ENCODE measurements at places on chromosomes 3 and 15. TPM values are rescaled to one million over a fixed set of nuclear protein-coding genes. Genes with fewer than 3 reads are reported as not detected.

TMPRSS7 gene
- not detected for total RNA-seq

HESX1 gene
- total RNA-seq = 0.83 TPM

CORO2B gene
- total RNA-seq = 7.2 TPM

TSPAN3 gene
- total RNA-seq = 111 TPM

GOLGA8T gene
- not detected for total RNA-seq

- DNase-seq = peak; percentile 96
These were observed 21.6 kb upstream of the PLXNA1 start for GRCh38 chr3:126961191-126961790.

DNA sequence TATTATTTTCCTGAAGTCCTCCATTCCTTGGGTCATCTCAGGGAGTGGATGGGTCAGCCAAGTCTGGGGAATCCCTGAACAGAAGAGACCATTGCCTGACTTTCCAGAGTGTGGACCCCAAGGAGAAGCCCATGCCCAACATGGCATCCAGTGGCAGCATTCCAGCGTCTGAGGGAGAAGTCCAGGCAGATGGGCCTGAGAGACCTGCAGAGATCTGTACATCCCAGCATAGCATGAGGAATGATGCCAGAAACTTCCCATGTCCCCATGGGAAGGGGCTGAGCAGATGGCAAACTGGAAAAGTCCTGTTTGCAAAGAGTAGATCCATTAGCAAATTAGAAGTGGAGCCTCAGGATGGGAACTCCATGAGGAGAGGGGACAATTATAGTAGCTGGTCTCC, 17.6 kb upstream of the COLQ start:
- no peak for DNase-seq

DNA sequence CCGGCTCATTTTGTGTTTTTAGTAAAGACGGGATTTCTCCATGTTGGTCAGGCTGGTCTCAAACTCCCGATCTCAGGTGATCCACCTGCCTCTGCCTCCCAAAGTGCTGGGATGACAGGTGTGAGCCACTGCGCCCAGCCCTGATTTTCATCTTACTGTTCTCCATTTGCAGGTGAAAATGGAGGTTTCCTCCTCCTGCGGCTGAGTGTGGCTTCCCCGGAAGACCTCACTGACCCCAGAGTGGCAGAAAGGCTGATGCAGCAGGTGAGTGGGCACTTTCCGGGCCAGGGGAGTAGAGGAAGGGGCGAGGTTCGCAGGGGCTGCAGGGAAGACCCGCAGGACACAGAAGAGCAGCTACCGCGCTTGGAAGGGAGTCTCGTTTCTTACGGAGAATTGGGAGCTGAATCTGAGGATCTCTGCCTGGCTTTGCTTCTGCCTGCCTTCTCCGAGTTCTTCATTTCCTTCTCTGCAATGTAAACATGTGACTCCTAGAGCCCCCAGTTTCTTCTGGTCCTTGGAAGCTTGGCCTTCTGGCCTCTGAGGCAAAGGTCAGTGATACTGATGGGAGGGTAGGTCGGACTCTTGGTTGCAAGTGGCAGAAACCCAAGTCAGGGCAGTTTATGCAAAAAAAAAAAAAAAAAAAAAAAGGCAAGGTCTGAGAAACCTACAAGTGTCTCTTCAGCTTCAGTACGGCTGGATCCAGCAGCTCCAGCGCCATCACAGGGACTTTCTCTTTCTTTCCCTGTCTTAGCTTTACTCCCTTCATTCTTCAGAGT, 8.9 kb downstream of the MUC20 start:
- peak; percentile 77 for DNase-seq

GRCh38 chr3:15065550-15066007, 464 bp upstream of the MRPS25 start:
- no peak for DNase-seq

DNA sequence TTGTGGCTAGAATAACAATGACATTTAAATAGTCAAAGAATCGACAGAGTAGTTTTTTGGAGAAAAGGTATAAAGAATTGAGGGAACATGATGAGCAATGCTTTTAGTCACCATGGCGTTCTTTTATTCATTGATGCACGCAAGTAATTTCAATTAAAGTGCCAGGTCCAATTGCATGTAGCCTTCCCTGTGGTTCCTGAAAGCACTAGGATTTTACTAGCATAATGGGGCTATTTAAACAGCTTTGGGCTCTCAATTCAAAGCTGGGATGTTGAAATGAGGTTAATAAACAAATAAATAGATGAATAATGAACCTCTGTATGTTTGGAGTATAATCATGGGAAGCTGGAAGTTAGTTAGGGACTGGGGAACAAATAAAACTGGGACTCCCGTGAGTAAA, 121.2 kb upstream of the GAP43 start:
- no peak for DNase-seq

DNA sequence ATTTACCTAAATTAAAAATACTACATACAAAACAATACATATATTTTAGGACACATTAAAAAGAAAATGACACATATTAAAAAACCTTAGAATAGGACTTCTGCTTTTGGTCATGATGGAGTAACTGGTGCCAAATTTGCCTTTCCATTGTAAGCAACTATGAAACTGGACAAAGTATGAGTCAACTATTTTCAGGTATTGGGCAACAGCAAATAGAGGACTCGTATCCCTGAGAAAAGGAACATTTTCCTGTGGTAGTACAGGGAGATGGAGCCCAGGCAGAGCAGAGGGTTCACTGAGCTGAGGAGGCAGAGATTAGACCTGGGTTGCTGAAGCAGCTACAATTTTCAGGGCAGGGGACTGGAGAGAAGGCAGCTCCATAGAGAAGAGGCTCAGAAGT, 14.7 kb downstream of the CCR1 start:
- DNase-seq = no peak

DNA sequence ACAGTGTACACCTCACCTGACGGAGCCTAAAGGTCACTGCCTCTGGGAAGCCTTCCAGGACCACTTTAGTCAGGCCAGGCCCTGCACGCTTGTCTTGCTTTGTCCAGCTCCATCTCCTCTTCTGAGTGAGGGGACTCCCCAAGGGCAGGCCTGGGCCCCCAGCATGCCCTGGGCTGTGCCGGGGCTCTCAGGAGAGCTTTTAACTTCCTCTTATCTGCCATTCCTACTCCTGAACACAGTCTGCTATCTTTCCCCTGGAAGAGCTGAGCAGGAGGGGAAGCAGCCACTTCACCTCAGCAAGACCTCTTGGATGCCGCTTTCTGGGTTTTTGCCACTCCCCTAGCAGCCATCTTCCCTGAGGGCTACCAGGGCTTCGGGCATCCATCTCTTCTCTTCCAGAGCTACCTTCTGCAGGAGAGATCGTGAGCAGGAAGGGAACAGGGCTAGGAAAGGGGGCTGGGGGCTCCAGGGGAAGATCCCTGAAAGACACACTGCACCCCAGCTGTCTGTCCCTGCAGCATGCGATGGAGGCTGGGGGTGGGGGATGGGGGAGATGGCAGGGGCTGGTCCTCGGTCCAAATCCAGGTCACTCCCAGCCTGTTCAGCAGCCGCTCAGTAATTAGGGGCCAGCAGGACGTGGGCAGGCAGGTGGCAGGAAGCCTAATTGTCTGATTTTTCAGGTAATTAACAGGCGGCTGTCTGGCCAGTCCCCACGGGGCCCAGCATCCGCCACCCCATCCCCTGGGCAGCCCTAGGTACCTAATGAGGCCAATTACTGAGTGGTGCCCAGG, 19.9 kb upstream of the RPL29 start:
- DNase-seq = no peak

- DNase-seq = no peak
These were observed 11.7 kb downstream of the PLCB2 start for GRCh38 chr15:40295877-40296560.

- no peak for DNase-seq
These were observed 563.5 kb downstream of the PDCD6IP start for GRCh38 chr3:34361921-34362320.

- DNase-seq = no peak
These were observed 11.7 kb downstream of the TPM1 start for GRCh38 chr15:63054281-63054683.

DNA sequence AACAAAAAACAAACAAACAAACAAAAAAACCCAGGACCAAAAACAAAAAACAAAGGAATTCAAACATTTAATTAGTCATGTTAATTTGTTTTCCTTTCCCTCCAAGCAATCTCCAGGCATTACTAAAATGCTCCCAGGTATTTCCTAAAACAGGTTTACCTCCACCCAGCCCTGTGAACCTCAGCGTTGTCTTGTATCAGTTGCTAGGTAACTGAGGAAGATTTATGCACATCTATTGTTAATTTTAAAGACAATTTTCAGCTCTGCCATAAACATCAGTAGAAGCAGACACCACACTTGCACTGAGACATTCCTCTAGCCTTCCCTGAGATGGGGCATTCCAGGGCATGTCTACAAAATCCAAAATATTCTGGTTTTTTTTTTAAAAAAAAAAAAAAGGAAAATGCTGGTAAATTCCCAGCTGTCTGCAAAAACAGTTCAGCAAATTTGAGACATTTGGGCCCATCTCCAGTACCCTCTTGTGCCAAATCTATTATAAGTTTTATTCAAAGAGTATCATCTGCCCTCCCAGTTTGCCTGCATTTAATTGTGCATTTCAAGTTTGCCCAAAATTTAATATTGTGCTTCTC, 227.6 kb downstream of the ADAMTS9 start:
- no peak for DNase-seq

DNA sequence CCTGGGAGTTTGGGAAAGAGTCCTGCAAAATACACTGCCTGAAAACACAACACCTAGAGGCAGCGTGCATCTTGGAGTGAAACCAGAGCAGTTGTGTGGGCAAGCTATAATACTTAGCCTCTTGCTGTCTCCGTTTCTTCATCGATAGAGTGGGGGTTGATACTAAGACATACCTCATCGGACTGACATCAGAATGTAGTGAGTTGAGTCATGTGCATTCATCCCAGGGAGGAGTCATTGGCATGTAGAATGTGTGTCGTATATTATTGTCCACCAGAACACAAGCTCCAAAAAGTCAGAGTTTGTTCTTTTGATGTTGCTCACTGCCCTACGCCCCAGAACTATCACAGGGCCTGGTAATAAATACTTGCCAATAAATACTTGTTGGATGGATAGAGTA, 4.3 kb downstream of the SNTN start:
- DNase-seq = no peak

GRCh38 chr3:183564046-183564445, 8.5 kb upstream of the KLHL6 start:
- no peak for DNase-seq

DNA sequence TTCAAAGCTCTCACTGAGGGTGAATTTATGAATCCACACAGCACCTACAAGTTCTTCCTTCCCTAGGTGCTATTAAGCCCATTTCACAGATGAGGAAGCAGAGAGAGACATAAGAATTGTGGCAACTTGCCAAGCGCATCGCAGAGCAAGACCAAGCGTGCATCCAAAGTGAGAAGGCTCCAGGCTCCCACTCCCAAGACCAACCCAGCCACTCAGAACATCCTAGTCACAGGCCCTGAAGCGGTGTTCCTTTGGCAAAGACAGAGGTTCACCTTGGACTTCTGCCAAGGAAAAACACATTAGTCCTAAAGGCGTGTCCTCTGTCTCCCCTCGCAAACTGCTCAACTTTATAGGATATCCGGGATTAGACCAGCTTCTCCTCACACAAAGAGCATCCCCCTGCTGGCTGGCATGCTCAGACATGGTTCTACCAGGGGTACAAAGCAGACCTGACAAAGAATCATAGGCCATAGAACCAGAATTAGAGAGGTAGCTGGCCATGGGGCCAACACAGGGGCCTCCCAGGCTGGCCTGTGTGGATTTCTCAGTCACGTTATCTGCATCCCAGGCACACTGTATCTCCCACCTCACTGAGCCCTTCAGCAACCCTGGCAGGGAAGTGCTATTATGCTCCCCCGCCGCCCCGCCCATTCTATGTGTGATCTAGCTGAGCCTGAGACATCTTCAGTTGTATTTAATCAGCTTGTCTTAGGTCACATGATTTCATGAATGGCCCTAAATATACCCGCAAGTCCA, 160.2 kb downstream of the FOXP1 start:
- DNase-seq = no peak

DNA sequence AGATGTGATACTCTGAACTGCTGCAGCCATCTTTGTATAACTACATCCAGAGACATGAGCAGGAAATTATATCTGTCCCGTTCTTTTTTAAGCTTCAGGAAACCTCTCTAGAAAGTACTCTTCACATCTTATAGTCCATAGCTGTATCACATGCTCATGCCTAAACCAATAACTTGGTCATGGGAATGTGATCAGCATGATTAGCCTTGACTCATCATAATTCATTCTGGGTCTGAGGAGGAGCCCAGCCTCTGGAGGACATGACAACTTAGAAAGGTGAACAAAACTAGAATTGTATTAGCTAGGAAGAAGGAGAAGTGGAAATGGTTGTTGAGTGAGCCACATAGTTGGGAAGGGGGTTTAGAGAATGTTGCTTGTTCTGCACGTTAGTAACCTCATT, 12.9 kb downstream of the PPM1L start:
- no peak for DNase-seq

DNA sequence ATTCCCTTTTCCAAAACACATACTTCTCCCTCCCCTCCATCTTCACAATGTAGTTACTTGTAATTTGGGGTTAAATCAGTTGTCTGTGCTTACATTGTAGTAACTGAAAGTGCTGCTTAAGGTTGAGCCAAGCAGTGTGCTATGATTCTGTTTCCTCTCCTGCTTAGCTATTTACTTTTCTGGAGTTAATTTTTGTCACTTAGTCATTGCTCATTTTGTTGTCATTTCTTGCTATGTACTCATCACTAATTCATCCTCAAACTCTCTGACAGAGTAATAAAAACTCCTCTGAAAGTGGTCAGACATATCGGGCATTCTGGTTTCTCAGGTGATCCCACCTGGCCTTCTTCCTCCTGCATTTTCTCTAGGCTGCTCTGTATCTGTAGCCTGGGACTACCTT, 80.7 kb downstream of the PPARG start:
- DNase-seq = no peak

DNA sequence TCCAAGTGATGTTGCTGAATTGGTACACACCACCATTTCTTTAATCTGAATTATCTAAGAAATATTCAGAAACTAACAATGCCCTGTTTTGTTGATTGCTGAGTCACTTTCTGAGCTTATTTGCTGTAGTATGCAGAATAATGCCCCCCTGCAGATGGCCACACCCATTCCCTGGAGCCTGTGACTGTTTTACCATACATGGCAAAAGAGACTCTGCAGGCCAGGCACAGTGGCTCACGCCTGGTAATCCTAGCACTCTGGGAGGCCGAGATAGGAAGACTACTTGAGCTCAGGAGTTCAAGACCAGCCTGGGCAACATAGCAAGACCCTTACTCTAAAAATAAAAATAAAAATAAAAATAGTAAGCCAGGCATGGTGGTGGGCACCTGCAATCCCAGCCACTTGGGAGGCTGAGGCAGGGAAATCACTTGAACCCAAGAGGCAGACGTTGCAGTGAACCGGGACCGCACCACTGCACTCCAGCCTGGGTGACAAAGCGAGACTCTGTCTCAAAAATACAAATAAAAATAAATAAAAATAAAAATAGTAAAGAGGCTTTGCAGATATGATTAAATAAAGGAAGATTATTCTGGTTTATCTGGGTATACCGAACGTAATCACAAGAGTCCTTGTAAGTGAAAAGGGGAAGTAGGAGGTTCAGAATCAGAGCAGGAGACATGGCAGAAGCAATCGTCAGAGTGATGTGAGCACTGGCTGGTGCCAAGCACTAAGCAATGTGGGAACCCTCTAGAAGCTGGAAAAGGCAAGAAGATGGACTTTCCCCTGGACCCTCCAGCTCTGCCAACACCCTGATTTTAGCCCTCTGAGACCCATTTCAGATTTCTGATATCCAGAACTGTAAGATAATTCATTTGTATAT, 19.0 kb downstream of the PCYT1A start:
- no peak for DNase-seq

- no peak for DNase-seq
These were observed 37.9 kb downstream of the IQCB1 start for GRCh38 chr3:121796970-121797369.

GRCh38 chr3:186839874-186840641, 2.5 kb upstream of the ADIPOQ start:
- no peak for DNase-seq
